ENCODE measurements at places on chromosomes 6 and 20. TPM values are rescaled to one million over a fixed set of nuclear protein-coding genes. Genes with fewer than 3 reads are reported as not detected.

DNA sequence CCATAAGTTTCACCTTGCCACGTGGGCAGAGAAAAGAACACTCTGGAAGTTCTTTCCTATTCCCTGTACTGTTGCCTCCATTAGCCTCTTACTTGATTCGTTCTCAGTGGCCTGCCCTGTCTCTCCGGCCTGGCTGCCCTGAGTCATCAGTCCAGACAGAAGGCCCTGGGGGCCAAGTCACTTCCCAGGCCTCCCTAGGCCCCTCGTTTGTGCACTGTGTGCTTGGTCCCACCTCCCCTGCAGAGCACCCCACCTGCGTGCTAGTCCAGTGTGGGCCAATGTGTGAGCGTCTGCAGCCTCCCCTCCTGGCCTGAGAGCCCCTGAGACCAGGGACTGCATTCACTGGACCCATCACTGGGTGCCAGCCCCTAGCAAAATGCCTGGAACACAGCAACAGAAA is 191.2 kb upstream of the RREB1 start:
- DNase-seq = no peak

- no peak for DNase-seq
Observed at GRCh38 chr20:54350415-54350814, 125.0 kb upstream of the DOK5 start.

- DNase-seq = no peak
Observed at GRCh38 chr6:9455864-9456658, 958.8 kb downstream of the TFAP2A start.

DNA sequence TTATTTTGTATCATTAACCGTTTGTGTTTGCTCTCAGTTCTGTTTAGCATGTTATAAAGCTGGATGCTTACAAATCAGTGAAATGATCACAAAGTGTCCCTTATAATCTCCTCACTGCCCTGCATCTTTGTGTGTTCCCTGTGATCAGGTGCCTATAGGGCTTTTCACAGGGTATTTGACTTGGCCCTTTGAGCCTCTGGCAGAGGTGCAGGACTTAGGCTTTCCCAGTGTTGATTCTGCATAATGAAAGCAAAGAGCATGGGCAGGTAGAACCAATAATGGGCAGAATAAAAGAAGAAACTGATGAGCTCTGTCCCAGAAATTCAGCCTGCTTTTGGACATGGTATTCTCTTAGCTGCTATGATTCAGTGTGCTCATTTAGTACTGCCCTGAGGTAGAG is 16.9 kb upstream of the PBOV1 start:
- no peak for DNase-seq

GRCh38 chr6:79461205-79461604 is 76.0 kb downstream of the LCA5 start:
- no peak for DNase-seq

GRCh38 chr20:50491926-50492634 is 18.1 kb upstream of the PTPN1 start:
- no peak for DNase-seq

DNA sequence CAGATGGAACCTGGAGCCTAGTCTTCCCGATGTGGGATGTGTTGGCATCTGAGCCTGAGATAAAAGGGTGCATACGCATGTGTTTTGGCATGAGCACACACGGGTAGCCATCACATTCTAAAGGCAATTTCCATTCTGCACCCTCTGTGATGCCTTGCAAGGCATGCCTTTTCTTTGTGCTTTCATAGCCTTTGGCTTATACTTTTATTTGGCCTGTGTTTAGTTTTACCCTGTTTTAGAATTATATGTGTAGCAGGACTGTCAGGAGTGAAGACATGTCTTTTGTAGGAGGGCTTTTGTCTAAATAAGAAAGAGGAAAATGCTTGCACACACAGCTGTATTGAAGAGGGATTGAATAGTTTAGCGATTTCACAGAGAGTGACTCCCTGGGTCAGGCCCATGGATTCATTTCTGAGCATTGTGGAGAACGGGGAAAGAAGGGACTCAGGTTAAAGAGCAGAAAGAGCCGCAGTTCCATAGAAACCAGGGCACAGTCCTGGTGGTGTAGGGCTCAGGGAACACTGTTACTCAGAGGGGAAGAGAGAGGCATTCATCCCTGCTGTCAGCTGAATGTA is 530.2 kb downstream of the DHX35 start:
- DNase-seq = no peak

GRCh38 chr6:2378891-2379652 is 133.7 kb upstream of the GMDS start:
- no peak for DNase-seq

DNA sequence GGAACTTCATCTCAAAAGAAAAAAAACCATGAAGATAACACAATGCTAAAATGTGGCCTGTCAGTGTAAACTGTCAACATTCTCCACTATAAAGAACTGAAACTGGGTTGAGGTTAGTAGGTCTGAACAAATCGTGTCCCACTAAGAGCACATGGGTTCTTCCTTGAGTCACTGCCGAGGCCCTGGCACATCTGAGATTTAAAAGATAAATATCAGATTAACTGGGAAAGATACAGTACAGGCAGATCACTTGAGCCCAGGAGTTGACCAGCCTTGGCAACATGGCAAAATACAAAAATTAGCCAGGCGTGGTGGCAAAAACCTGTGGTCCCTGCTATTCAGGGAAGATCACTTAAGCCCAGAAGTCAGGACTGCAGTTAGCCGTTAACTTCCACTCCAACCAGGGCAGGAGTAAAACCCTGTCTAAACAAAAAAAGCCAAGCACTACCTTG is 5.6 kb downstream of the EEF1A1 start:
- no peak for DNase-seq

The RAB23 gene
- total RNA-seq = 9.4 TPM

DNA sequence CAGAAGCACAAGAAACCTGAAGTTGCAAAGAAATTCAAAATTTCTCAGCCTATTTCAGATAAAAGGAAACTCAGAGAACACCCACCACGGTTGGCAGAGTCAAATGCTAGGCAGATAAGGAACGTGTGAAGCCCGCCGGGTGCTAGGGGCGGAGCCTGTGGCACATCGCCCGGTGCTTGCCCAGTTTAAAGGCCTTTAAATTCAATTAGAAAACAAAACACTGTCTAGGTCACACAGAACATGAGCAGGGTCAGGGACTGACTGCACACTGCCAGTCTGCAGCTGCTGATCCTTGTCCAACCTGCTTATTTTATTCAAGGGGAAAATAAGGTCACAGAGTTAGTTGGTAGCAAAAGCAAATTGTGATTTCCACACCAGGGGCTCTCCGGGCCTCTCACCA is 75.8 kb downstream of the PSMG4 start:
- DNase-seq = no peak

GRCh38 chr6:55758156-55758937 is 117.0 kb downstream of the BMP5 start:
- DNase-seq = no peak

The CAGE1 gene
- 0.11 TPM for total RNA-seq

The CHRNA4 gene
- total RNA-seq = not detected

All from K562 (cell line).